ENCODE measurements at places on chromosomes 4 and X.

DNA sequence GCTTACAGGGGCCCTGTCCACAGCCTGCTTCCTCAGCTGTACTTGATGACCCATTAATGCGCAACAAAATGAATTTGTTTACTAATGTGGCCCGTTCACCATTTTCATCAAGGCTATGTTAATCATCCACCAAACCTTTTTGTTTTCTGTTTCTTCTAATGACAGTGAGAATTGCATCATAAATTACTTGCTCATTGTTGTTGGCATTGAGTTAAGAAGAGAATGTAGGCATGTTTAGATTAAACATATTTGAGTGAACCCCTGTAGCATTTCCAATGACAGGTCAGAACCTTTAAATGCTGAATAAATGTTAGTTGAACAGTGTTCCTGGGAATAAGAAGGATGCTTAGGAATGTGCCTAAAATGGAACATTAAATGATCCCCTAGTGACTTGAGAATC, 183.4 kb downstream of the SPRY1 start:
- DNase-seq: no peak

DNA sequence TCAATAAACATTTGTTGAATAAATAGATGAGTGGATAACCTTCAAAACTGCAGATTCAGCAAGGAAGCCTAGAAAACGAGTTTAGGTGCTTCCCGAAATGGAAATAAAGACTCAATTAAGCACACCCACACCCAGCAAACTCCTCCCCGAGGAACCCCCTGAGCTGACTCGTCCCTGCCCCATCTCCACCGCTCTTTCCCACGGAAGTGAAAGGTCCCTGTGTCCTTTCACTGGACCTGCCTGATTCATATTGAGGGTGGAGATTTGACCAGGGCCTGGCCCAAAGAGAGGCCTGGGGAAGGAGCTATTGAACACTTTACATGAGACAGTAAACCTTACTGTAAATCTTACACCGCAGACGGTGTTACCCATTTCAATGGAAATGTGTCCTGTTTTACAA, 129.1 kb downstream of the CPZ start:
- no peak for DNase-seq

DNA sequence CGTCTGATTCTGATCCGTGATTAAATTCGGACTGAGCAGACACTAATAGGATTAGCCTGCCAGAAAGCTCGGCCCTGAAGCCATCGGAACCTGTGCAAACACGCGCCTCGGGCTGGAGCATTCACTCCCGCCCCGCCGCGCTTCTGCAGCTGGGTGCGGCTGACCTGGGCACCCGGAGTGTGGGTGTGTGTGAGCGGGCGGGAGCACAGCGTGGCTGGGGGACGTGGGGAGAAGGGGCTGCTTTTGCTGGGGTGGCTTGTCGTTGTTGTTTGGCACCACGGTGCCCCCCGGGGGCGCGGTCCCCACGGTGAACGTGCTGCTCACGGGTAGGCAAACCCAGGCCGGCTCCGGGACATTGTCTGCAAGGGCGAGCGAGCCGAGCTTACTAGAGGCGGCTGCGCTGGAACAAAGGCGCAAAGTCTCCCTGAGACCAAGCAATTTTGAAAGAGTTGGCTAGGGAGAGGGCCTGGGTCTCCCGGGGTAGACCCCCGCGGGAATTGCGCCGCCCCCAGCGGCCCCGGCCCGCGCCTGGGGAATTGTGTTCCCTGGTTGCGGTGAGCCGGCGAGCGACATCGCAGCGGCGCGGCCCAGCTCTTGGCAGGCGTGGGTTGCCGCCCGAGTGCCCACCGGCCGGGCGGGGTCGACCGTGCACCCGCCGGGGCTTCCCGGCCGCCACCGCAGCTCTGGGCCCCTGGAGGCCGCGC, 1.4 kb downstream of the MAMLD1 start:
- no peak for DNase-seq

DNA sequence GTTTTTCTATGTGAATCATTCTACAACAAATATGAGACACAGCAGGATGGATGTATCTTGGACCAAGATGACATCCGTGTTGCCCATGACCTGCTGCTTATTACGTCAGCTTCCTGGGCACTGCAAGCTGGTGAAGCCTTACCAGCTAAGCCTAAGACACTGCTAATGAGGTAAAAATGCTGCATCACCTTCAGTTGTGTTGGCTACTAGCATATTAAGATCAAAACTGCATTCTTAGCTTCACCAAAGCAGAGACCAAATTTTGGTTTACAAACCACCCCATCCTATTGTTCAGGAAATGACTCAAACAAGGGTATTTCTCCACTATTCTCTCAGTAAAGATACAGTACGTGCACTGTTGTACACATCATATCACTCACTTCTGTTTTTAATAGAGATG, 50.3 kb downstream of the MAML3 start:
- peak; percentile 67 for DNase-seq

- DNase-seq: peak; percentile 11
These were observed 61.0 kb downstream of the REELD1 start for GRCh38 chr4:146275370-146275769.

DNA sequence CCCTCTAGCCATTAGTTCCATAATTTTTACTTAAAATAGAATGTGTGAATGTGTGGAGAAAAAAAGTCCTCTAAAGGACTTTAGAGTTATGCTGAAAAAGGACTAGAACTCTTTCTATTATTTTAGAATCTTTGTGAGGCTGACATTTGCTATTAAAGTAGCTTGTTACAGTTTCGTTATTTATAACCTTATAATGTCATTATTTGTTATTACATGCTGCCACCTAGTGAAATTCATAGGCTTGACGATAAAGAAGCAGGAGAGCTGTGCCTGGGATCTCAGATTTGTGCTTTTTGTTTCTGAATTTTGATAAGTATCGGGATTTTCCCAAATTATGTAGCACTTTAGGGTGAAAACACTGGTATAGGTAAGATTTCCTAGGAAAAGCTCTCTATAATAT, 38.5 kb upstream of the TAPT1 start:
- DNase-seq: no peak

- no peak for DNase-seq
These were observed 227.2 kb upstream of the BMP3 start for GRCh38 chr4:80803337-80803736.

GRCh38 chr4:1239141-1239949, 9.6 kb downstream of the CTBP1 start:
- DNase-seq: no peak

GRCh38 chrX:3129256-3129655, 88.0 kb downstream of the ARSF start:
- no peak for DNase-seq

DNA sequence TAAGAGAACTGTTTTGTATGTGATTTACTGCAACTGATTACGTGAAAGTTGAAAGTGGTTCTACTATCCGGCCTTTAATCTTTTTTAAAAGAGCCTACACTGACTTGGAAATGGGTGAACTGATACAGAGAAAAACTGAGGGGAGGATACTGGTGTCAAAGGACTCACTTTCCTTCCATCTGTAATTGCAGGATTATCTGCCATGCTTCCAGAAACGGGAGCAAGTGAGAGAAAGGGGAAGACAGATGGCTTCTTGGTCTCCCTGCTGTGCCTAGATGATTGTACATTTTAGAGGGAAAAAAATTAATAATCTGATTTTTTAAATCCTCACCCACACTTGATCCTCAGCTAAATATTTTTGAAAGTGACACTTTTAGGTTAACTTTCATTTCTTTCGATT, 88.3 kb upstream of the GRID2 start:
- DNase-seq: no peak

DNA sequence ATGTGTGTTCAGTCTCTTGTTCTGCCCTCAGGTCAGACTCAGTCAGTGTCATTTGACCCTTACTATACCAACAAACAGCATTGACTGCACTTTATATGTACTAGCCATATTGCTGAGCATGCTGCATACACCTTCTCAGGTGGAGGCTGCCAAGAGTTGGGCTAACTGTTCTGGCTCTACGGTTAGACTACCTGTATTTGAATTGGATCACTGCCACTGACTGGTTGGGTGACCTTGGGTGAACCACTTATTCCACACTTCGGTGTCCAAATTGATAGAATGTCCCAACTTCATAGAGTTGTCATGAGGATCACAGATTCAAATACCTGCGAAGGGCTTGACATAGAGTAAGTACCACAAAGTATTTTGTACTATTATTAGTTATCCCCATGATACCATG, 91.2 kb upstream of the GPR50 start:
- DNase-seq: no peak

DNA sequence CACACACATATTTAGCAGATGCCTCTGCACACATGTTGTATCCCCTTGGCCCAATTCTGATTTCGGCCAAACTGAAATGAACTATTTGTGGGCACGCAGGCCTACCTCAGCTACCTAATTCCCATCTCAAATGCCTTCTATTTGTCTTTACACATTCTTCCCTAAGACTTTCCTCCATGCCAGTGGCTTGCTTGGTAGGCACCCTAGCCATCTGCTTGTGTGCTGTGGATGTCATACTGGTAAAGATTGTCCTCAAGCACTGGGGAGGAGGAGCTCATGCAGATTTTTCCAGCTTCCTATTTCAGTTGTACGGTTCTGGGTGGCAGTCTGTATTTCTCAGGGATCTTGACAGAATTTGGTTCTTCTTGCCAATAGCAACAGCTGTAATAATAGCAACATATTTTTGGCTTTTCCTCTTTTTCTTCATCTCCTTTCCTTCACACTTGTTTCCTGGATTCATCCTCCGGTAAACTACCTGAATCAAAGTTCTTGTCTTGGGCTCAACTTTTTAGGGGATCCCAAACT, 514.3 kb downstream of the ADGRL3 start:
- no peak for DNase-seq
